HL-60 (cell line): ENCODE measurements at places on chromosomes 1 and 21.

GRCh38 chr1:223691121-223691520 lies 21.2 kb upstream of the CAPN2 start:
- DNase-seq = no peak

GRCh38 chr1:201655910-201656309 lies 117.0 kb downstream of the NAV1 start:
- DNase-seq = no peak

DNA sequence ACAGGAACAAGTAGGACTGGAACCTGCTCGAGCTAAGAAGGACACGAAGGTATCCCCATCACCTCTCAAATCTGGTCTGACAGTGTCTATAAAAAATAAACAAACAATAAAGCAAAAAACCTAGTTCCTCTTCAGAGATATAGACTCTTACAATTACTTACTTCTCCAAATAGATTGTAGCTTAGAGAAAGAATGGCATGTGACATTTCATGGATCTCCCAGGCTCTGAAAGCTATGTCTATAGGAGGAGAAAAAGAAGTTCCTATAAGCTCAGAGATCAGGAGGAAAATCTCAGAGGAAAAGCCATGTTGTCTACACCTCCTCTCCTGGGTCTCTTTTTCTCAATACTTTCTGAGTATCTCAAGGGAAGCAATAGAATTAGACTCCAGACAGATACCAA lies 12.3 kb upstream of the OR10J5 start:
- DNase-seq = no peak

DNA sequence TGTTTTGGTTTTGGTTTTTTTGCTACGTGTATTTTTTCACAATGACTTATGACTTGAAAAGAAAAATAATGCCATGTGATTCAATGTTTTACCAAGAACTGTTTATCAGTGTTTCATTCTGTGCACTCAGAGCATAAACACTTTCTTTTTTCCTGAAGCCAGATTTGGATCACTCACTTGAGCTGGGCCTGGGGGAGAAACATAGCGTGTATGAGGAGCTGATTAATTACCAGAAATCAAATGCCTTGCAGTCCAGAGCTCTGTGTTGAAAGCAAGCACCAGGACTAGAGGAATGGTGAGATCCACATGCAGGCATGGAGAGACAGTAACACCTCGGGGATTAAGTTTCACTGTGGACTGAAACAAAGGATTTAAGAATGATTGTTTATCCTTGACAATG lies 642.1 kb upstream of the ADGRL2 start:
- no peak for DNase-seq

- no peak for DNase-seq
Observed at GRCh38 chr21:44923480-44924084, 2.9 kb upstream of the ITGB2 start.

- no peak for DNase-seq
Observed at GRCh38 chr1:24203404-24203803, 16.3 kb upstream of the IFNLR1 start.

- no peak for DNase-seq
Observed at GRCh38 chr1:36961062-36961615, 73.2 kb downstream of the GRIK3 start.

DNA sequence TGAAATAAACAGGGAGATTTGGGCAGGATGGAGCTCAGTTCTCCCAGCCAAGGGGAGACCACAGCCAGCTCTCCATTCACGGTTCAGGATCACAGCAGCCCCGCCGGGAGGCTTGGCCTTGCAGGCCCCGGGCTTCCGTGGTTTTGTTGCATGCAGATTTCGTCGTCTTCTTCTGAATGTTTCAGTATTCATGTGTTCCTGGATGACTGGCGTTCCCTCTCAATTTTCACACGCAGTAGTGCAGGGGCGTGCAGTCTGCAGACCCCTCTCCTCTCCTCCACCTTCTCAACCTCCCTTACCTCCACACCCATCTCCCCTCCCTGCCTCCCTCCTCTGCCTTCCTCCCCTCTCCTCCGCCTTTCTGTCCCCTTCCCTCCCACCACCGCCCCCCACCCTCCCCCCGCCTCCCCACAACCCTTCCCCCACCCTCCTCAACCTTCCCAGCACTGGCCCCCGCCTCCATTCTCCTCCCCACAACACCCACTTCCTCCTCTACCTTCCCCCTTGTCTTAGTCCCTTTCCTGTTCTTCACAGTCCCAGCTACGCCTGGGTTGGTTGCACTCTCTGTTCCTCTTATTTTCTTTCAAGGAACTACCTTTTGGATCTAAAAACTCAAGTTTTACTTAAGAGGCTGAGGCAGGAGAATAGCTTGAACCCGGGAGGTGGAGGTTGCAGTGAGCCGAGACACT lies 8.4 kb upstream of the SLC19A1 start:
- DNase-seq = peak; percentile 95

GRCh38 chr21:45325206-45326168 lies 37.8 kb upstream of the POFUT2 start:
- no peak for DNase-seq

- no peak for DNase-seq
Observed at GRCh38 chr21:42147386-42148020, 71.4 kb upstream of the ABCG1 start.

DNA sequence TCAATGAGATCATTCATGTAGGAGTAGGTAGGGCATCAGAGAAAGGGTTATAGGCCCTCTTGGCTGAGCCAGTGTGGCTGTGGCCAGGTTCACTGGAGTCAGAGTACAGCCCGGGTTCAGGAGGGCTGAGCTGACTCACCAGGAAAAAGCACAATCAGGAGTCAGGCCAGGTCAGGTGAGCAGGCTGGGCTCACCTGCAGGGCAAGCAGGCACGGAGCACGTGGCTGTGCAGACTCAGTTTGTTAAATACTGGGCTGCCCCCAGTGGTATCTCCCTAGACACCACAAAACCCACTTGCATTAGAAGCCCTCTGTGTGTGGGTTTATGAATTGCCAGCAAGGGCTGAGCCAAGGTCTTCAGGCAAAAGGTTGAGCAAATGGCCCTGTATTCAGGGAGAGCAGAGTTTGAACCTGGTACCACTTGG lies 122.1 kb upstream of the SERBP1 start:
- no peak for DNase-seq

- DNase-seq = peak; percentile 39
Observed at GRCh38 chr1:184051485-184052193, at the start of gene TSEN15. Gene TSEN15 (plus strand): TSS chr1:184051730. CDS start chr1:184051756, 26 bp downstream.

GRCh38 chr21:26769613-26770188 lies 75.5 kb downstream of the ADAMTS1 start:
- DNase-seq = no peak

DNA sequence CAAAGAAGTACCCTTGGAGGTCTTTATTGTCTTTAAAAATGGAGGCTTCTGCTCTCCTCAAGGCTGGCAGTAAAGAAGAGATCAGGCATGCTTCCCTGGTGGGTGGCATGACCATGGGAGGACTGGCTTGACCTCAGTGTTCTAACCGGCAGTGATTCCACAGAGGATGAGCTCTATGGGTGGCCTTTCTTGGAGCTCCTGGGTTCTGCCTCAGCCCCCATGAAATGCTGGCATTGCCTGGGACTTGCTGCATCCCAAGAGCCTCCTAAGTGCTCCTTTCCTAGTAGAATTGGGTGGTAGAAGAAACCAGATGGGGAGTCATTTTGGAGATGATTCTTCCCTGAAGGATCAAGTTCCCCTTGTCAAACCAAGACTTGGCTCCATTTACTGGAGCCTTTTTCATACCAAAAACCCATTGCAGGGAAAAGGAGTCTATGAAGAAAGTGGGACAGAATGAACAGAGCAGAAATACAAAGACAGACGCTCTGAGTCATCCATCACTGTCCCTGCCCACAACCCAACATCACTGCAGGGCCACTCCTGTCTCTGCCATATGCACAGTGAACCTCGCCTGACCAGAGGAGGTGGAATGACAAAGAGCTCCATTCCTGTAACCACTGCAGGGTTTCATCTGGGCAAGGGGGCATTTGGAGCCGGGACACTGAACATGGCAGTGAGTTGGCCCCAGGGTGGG lies 42.4 kb downstream of the RIMS3 start:
- DNase-seq = no peak

DNA sequence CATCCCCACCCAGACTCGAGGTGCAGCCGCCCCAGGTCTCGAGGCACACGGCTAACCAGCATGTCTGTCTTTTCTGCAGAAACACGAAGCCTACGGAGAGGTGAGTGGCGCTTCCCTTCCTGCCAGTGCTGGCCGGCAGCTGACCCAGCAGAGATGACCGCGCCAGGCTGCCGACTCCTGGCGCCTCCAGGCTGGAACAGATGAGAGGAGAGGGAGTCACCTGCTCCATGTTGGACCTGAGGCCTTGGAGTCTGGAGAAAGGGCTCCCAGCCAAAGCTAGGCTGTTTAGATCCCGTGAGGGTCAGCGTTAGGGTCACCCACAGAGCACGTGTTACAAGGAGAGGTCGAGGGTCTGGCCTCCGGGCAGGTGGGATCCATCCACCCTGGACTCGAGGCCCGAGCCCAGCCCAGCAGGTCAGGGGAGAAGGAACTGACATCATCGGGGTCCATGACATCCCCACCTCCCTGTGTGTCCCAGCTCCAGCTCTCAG lies 14.9 kb downstream of the COL6A2 start:
- DNase-seq = no peak

- DNase-seq = no peak
Observed at GRCh38 chr1:112371775-112372174, 24.2 kb upstream of the CTTNBP2NL start.

- DNase-seq = no peak
Observed at GRCh38 chr1:168598892-168599291, 22.5 kb downstream of the XCL1 start.

DNA sequence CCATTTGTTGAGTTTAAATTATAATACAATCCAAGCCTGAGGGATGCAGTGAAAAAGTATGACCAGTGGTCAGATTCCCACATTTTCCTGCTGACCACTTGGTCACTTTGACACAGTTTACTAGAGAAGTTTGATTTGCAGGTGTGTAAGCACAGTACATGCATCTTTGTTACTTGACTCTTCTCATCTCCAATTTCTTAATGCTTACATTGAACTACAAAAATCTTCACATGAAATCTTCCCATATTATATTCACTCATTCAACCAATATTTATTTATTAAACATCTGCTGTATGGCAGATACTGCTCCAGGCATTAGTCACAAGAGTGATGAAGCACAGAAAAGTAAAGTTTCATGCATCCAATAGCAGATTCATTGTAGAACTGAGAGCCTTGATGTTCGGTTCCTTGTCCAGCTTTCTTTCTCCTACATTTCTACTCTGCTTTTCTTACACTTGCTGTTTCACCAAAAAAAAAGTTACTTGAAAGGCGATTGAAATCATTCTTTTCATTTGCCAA lies 211.7 kb downstream of the NFIA start:
- DNase-seq = no peak

GRCh38 chr1:157993147-157993917 lies at the start of gene KIRREL1:
Gene KIRREL1 (plus strand): TSS chr1:157993645. CDS start chr1:157993677, 32 bp downstream.
- DNase-seq = no peak

- no peak for DNase-seq
Observed at GRCh38 chr21:25062061-25062460, 545.2 kb downstream of the MRPL39 start.

DNA sequence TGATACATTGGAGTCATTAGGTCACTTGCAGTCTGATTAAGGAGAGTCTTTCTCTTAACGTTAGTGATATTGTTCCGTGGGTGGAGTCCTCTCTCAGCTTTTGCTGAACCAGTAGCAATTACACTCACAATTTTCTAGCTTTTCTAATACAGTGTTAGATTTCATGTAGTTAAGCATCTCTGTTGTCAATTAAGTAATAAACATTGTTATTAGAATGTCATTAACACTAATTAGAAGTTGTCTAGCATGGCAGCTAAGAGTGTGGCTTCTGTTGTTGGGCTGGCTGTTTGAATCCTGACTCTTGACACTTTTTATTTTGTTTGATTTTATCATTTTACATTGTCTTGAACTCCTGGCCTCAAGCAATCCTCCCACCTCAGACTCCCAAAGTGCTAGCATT lies 33.4 kb downstream of the FAAH start:
- no peak for DNase-seq

DNA sequence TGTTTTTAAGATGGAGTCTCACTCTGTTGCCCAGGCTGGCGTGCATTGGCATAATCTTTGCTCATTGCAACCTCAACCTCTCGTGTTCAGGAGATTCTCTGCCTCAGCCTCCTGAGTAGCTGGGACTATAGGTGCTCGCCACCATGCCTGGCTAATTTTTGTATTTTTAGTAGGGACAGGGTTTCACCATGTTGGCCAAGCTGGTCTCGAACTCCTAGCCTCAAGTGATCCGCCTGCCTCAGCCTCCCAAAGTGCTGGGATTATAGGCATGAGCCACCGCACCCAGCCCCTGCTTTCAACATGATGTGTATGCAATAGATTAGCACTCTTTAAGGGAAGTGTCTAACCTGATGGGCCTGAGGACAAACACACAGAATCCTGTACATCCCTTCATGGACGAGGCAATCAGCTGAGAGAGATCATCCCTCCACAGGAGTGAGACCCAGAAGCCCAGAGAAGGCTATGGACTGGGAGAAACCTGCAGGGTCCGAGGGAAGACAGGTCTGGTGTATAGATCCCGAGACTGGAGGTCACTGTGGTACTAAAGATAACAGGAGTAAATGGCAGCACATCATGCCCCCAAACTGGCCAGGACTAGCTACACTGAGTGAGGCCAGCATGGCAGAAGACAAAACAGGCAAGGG lies 5.6 kb upstream of the DEGS1 start:
- DNase-seq = no peak

DNA sequence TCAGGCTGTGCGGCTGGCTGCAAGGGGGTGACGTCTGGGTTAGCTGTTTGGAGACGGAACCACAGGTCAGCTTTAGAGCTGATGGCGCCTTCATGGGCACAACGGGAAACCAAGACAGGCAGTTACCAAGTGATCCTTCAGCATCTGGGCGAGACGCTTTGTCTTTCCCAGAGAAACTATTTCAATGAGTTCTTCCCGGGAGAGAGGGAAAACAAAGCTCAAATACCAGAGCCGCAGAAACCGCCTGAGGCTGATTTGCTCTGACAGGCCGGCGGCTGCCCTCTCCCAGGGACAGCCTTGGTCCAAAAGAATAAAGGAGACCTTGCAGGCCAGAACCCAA lies 76.5 kb downstream of the CD58 start:
- DNase-seq = no peak

GRCh38 chr1:178037510-178038253 lies 56.2 kb upstream of the RASAL2 start:
- peak; percentile 62 for DNase-seq

GRCh38 chr1:158071138-158071537 lies 77.7 kb downstream of the KIRREL1 start:
- DNase-seq = no peak

- no peak for DNase-seq
Observed at GRCh38 chr1:81801651-81802456, 1.1 kb downstream of the ADGRL2 start.

DNA sequence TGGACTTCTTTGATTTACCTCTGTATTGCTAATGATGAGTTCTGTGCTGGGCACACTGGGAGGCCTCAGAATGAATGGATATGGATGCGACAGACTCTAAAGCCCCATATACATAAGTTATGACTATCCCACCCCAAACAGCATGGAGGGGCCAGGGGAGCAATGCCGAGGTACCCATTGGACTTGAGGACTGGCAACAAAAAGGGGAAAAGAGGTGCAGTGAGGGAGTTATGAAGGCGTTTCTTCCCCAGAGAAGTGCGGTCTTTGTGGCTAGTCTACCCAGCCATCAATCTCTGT lies 15.2 kb upstream of the CDCA8 start:
- DNase-seq = no peak

GRCh38 chr1:155202731-155203515 lies 4.8 kb downstream of the THBS3 start:
- DNase-seq = no peak

- no peak for DNase-seq
Observed at GRCh38 chr21:42381347-42381984, 14.4 kb downstream of the TMPRSS3 start.
